ENCODE measurements at places on chromosomes 11 and 22.

DNA sequence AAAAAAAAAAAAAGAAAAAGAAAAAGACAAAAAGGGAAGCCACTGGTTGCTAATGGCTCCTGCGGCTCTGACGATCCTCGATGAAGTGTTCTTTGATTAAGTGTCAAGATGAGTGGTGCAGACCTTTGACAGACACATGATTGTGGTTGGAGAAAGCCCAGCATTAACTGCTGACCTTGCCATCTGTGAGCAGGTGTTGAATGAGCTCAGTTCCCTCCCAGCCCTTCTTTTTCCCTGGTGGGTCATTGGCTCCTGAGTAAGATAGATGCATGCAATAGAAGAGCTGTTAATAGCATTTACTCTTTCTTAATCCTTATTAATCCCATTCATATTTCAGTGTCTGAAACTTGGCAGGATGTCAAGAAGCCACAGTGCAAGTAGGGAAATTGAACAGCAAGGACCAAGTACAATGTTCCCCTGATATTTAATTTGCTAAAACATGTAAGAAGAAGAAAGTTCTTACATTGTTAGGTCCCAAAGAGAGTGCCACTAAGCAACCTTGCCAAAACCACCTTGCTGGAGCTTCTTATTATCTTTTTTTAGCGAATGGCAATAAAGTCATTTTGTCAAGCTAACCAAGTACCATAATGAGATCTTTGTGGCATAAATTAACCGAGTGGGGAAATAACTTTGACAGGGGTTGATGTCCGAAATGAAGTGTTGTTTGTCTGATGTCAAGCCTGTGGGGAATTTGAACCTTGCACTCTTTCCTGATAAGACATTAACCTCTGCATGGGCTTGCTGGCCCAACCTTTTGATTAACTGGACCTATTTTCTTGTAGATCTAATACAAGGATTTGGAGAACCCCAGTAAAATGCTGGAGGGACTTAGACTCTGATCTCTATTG is 113.7 kb downstream of the PTPRJ start:
- no peak for DNase-seq

DNA sequence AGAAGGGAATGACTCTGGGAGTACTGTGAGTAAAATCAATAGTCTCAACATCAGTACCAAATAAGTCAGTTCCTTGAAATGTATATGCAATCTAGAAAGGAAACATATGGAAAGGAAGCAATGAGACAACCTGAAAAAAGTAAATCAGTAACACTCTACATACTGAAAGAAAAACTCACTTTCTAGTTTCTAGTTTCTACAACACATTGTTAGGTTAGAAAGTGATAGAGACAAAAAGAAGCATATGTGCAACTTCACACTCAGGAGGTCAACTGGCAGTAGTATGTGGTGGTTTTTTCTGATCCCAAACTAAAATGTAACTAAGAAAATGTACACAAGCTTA is 156.5 kb upstream of the SOX6 start:
- no peak for DNase-seq

DNA sequence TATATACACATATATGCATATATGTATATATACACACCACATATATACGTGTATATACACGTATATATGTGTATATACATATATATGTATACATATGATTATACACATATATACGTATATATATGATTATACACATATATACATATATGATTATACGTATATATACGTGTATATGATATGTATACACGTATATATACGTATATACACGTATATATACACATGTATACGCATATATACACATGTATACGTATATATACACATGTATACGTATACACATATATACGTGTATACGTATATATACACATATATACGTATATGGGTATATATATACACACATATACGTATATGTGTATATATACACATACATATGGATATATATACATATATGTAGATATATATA is 62.1 kb upstream of the HMGXB4 start:
- DNase-seq = no peak

GRCh38 chr22:39236321-39237317 is 8.2 kb downstream of the PDGFB start:
- peak; percentile 48 for DNase-seq

GRCh38 chr11:79864882-79865281 is 424.1 kb upstream of the TENM4 start:
- no peak for DNase-seq

DNA sequence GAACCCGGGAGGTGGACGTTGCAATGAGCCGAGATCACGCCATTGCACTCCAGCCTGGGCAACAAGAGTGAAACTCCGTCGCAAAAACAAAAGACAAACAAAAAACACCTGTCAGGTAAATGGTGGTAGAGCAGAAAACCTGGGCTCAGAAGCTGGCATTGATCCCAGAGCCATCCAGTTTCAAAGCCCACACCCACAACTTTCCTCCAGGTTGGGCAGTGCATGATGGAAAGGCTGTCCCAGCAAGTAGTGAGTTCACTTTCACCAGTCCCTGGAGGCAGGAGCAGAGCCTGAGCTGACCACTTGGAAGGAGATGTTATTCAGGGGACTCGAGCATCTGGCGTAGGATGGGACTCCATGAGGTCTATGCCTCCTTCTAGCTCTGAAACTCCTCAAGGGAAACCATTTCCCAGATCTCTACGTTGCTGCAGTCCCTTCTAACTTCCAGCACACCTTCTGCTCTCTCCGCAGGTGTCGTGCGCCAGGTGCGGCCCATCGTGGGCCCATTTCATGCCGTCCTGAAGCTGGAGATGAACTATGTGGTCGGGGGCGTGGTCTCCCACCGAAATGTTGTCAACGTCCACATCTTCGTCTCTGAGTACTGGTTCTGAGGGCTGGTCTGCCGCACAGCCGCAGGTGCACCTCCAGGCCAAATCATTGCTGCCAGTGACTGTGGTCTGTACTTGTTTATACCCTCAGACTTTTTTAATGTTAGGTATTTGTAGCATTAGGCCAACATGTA is 71.6 kb upstream of the ATXN10 start:
- DNase-seq = no peak

GRCh38 chr11:22244986-22245592 is 52.2 kb downstream of the ANO5 start:
- DNase-seq = peak; percentile 8

- DNase-seq = no peak
Observed at GRCh38 chr11:11735586-11735985, 106.2 kb upstream of the USP47 start.

- no peak for DNase-seq
Observed at GRCh38 chr22:38839686-38840085, 4.1 kb downstream of the NPTXR start.

GRCh38 chr11:77436506-77436905 is 37.4 kb downstream of the PAK1 start:
- no peak for DNase-seq

GRCh38 chr11:19988598-19988997 is 171.7 kb downstream of the DBX1 start:
- DNase-seq = no peak

GRCh38 chr11:104067534-104067933 is 31.1 kb downstream of the DDI1 start:
- DNase-seq = no peak

- DNase-seq = no peak
Observed at GRCh38 chr22:45537734-45538181, 35.1 kb downstream of the FBLN1 start.

DNA sequence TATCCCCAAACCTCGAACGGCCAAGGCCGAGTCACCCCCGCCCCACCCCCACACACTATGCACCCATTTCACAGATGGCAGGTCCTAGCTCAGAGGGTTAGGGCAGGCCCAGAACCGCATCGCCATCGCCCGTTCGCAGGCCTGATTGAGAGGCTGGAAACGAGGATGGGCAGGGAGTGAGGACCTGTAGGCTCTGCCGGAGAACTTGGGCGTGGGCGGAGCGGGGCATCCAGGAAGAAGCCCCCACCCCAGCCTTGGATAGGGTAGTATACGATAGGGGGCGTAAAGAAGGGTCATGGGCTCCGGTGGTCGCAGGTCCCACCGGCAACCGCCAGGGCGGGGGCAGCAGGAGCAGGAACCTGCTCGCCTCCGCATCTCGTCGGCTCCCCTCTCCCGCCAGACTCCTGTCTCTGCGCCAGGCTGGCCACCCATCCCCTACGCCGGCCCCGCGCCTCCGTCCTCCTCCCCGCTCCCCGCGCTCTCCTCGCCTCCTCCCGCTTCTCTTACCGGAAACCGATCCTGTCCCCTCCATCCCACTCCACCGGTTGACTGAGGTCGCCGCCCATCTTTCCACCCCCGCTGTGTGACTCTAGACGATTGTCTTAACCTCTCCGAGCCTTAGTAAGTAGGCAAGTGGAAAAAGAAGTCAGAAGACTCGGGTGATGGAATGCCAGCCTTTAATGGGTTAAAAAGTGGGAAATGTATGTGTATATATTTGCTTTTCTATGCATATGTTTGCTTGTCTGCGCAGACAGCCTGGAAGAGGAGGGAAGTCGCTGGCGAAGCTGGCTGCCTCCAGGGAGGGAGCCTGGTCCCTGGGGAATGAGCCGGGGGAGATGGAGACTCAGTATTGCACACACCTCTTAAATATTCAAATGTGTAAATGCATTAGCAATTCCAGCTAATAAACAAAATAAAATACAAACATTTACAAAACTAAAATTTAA is 52.8 kb downstream of the CYTH4 start:
- no peak for DNase-seq

GRCh38 chr22:26524870-26525269 is 12.6 kb upstream of the TFIP11 start:
- no peak for DNase-seq

GRCh38 chr11:57514538-57515331 is 767 bp downstream of the SLC43A1 start:
- DNase-seq = no peak

GRCh38 chr22:41501209-41501608 is 32.3 kb downstream of the ACO2 start:
- no peak for DNase-seq

DNA sequence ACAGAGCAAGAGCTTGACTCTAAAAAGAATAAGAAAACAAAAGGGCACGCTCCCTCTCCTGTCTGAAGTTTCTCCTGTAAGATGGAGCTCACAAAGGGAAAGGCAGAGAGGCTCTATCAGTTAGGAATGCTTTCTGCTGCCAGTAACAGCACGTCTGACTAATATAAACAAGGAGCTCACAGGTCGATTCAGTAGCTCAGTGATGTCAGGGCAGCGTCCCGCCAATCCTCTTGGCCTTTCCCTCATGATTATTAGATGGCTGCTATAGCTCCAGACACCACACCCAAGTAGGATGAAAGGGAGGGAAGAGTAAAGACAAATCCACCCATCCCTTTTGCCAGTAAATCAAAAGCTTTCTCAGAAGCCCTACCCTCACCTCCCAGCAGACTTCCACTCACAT is 51.3 kb upstream of the HMGXB4 start:
- DNase-seq = no peak

DNA sequence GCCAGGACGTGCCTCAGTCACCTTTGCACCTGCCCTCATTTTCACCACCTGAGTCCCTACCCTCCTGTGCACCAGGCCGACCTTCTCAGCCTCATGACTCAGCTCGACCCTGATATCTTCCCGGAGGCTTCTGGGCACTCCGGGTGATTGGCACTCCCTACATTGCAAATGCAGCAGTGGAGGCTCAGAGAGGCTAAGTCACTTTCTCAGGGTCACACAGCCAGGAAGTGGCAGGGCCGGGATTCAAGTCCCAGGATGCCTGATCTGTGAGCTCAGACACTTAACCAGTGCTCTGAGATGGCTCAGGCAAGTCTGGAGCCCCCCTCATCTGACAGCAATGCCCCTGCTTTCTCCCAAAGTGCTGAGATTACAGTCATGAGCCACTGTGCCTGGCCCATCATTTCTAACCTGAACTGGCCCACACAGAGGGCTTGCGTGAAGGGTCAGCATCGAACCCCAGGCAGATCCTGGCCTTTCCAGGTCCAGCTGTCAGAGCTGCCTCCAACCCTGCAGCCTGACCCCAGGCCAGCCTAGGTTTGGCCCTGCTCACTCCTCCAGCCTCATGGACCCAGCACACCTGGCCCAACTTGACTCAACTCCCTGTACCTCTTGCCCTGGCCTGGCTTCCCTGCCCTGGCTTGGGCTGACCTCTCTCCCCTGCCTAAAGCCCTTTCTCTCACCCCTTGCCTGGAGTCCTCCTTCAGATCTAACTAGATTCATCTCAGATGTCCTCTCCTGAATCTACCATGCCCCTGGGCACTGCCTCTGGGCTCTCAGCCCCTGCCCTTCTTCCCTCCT is 40.7 kb upstream of the RTL6 start:
- DNase-seq = no peak

DNA sequence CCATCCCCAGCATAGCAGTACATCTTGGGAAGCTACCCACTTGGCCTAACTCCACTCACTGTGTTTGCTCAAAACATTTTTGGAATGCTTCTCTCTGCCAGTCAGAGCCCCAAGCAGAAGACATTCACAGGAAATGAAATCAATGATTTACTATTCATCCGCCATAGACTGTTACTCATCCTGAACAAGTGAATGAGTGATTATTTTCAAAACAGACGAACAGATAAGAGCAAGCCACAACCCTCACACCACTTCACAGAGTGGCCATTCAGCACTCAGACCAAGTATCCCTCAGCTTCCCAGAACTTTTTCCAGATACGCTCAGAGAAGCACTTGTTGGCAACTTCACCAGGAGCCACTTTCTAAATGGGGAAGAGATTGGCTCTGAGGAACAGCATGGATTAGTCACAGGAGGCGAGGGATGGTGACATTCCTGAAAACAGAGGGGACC is 13.0 kb upstream of the UBASH3B start:
- no peak for DNase-seq

DNA sequence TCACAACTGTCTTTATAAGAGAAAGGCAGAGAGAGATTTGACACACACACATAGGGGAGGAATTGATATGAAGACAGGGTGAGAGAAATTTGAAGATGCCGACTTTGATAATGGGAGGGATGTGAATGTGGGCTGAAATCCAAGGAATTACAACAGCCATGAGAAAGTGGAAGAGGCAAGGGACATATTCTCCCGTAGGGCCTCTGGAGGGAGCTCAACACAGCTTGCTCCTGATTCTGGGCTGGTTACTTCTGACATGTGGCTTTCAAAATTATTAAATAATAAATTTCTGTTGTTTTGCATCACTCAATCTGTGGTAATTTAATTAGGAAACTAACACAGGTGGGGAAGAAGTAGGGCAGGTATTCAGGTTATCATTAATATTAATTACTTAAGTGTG is 282.9 kb downstream of the LUZP2 start:
- no peak for DNase-seq

- no peak for DNase-seq
Observed at GRCh38 chr22:49101225-49101624, 726.4 kb downstream of the BRD1 start.

DNA sequence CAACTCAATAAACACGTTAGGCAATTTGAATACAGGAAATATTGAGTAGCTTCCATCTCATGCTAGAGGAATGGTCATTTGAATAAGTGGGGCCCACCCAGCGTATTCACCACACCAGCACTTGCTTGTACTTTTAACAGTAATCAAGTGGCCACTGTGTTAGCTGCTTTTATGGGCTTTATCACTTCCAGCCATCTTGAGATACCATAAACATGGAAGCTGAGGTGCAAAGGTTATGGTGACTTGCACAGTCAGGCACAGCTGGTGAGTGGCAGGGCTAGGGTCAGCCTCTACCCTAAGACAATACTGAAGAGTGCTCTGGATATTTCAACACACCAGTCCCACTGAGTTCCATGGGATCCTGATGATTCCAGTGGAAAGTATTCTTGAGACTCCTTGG is 6.7 kb downstream of the JOSD1 start:
- DNase-seq = no peak

GRCh38 chr11:43396617-43397016 is 37.9 kb downstream of the TTC17 start:
- DNase-seq = no peak

Measured in GM12864 (cell line).